ENCODE measurements at places on chromosomes 16 and 17.

- DNase-seq: no peak
Measured at GRCh38 chr17:14143688-14144087, 74.4 kb downstream of the COX10 start.

GRCh38 chr17:40896916-40897455 is 11.9 kb upstream of the KRT20 start:
- no peak for DNase-seq

DNA sequence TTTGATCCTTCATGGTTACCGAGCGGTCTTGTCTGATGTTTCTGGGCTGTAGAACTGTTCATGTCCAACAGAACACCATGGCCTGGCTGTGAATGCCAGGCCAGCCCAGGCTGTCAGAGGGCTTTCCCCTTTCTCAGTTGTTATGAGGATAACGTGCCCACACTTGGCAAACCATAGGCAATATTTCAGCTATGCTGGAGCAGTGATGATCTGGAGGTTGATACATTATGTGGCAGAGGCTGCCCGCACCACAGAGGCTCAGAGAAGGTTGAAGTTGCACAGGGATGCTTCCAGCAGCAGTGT is 92.9 kb downstream of the C16orf78 start:
- DNase-seq: no peak

- no peak for DNase-seq
Measured at GRCh38 chr17:19656851-19657581, 8.5 kb downstream of the ALDH3A2 start.

GRCh38 chr17:40230670-40231069 is 11.6 kb downstream of the WIPF2 start:
- no peak for DNase-seq

DNA sequence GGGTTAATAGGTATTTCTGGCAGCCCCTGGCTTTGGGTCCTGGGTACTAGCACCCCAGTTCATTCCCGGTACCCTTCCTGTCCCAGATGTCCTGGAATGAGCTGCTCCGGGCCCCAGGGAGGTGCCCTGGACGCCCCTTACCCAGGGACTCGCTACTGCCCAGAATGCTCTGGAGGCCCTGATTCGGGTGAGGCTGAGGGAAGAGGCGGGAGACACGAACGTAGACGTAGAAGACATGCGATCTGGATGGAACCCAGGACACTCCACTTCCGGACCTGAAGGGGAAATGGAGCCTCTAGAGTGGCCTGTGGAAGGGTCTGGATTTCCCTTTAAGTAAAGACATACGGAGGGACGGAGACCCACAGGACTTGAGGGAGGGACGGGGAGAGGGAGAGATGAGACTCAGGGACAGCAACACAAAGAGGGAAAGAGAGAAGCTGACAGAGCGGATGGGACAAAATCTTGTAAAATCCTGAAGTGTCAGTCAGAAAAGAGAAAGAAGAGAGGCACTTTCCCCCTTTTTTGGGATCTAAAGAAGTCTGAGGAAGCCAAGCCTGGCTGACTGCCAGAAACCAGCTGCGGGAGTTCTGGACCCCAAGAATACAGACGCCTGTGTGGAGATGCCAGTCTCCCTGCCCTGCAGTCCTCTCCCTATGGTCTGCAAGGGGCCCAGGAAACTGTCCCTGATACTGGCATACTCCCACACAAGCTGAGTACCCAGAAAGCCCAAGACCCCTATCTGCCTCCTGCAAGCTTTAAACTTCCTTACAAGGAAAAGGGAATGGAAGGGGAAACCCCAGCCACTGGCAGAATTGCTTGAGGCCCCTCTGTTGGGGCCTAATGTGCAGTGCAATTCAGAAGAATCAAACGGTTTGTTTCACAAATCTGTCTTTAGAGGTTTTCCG is 1.0 kb upstream of the HOXB13 start:
- DNase-seq: no peak

- no peak for DNase-seq
Measured at GRCh38 chr17:17579691-17580090, 11.8 kb downstream of the PEMT start.

DNA sequence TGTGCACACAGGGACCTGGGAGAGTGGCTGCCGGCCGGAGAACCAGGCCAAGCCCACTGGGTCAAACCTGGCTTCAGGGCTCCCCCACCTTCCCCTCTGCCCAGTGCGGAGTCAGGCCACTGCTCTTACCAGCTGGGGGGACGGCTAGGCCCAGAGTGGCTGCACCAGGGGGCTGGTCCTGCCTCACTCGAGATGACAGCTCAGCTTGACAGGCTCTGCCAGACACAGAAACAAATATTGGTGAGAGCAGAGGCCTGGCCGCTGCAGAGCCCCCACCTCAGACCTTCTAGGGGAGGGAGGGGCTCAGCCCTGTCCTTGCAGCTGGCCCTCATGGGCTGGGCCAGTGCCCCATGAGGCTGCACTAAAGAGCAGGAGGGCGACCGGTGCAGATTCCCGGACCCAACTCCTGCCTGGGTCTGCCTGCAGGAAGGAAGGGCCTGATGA is 4.5 kb downstream of the NUDT16L1 start:
- no peak for DNase-seq

Data from suppressor macrophage treated with lipopolysaccharide for 1 hour (primary cell).